ENCODE measurements at places on chromosomes 6 and 20.

DNA sequence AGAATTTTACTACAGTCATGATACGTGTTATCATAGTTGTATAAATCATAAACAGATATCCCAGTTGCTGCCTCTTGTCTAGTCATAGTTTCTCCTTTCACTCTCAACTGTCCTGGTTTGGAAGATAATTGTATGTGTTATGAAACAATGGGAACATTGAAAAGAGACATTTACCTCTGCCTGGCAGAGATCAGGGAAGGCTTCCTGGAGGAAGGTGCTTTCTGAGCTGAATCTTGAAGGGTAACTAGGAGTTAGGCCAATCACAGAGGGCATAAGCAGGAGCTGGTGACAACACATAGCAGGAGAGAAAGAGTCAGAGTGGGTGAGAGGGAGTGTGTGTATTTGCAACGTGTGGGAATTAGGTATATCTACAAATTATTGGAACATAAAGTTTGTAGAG lies 5.4 kb downstream of the ASXL1 start:
- peak overlapping the region; percentile 31 for H3K27ac ChIP-seq
- H3K4me1 ChIP-seq: peaks cover 78% of the 10 kb centered on the region
- no peaks in the 10 kb centered on the region for H3K27me3 ChIP-seq
- no peak overlapping the region for H3K4me3 ChIP-seq
- DNase-seq: no peak

DNA sequence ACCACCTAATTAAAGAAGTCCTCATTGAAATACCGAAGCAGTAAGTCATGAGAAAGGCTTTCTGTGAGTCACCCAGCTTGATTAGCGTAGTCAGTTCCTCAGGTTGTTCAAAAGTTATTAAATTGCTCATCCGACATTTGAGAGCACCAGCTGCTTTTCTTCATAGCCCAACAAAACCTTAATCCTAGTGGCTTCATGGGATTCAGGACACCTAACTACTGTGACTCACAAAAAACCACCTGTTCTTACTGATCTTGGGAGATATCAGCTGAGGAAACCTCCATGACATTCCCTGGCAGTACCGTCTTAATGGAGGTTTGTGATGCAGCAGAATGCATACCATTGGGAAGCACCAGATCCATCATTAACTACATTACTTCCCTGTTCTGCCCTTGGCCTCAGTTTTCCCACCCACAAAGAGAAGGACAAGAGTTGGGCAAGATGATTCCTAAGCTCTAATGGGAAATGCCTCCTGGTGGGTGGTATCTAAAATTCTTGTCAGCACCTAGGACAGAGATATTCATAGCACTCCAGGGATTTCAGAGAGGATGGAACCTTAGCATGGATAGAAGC lies 103.8 kb downstream of the KHDC1L start:
- DNase-seq: no peak
- H3K27me3 ChIP-seq: no peaks in the 10 kb centered on the region
- H3K4me1 ChIP-seq: no peaks in the 10 kb centered on the region

GRCh38 chr6:113649880-113650609 lies 207.1 kb upstream of the MARCKS start:
- no peaks in the 10 kb centered on the region for H3K27me3 ChIP-seq
- H3K4me3 ChIP-seq: peak overlapping the region; percentile 30
- H3K36me3 ChIP-seq: no peaks in the 10 kb centered on the region
- H3K27ac ChIP-seq: no peak overlapping the region
- DNase-seq: no peak
- H3K4me1 ChIP-seq: peaks cover 53% of the 10 kb centered on the region

GRCh38 chr6:19465760-19466159 lies 371.4 kb upstream of the ID4 start:
- no peak for DNase-seq
- no peak overlapping the region for H3K4me3 ChIP-seq
- H3K27me3 ChIP-seq: no peaks in the 10 kb centered on the region
- H3K4me1 ChIP-seq: no peaks in the 10 kb centered on the region
- no peaks in the 10 kb centered on the region for H3K36me3 ChIP-seq
- no peak overlapping the region for H3K27ac ChIP-seq

- H3K36me3 ChIP-seq: no peaks in the 10 kb centered on the region
- no peak overlapping the region for H3K4me3 ChIP-seq
- no peak for DNase-seq
- no peak overlapping the region for H3K27ac ChIP-seq
- H3K4me1 ChIP-seq: peaks cover 6% of the 10 kb centered on the region
- peaks cover 7% of the 10 kb centered on the region for H3K27me3 ChIP-seq
Measured at GRCh38 chr6:27507041-27507956, 34.4 kb upstream of the ZNF184 start.

DNA sequence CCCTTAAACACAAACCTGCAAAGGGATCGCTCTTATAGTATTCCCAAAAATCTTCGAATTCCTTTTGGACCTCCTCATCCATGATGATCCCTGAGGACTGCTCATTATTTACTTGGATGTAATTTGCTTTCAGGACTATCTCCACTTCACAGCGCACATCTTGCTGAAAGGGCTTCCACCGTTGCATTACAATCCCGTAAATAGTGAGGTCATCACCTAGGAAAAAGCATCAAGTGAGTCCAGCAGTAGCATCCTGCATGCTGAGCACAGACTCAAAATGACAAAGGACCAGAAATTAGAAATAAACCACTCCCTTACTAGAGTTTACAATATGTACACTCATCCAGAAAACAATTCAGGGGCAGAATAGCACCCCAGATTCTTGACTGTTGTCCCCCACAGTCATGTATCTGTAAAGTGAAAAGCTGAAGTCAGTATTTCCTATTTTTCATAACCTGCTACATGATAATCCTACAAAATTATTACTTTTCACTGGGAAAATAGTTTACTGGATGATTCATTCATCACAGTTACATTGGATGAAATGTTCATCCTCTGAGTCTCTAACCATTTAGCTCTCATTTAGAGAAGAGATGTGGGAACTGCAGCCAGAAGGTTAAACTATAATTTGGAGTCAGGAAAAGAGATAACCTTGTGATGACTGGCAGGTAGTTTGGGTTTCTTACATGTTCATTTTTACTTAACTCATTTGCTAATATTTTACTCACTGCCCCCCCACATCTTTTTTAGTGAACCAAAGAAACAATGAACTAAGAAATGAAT lies 17.2 kb downstream of the MCM9 start:
- H3K4me1 ChIP-seq: no peaks in the 10 kb centered on the region
- DNase-seq: no peak
- no peak overlapping the region for H3K27ac ChIP-seq
- no peak overlapping the region for H3K4me3 ChIP-seq
- H3K36me3 ChIP-seq: peaks cover 75% of the 10 kb centered on the region

- DNase-seq: no peak
- H3K4me1 ChIP-seq: peaks cover 15% of the 10 kb centered on the region
- no peak overlapping the region for H3K27ac ChIP-seq
- no peak overlapping the region for H3K4me3 ChIP-seq
- H3K36me3 ChIP-seq: no peaks in the 10 kb centered on the region
Measured at GRCh38 chr6:42742116-42742894, 3.6 kb downstream of the TBCC start.

- H3K36me3 ChIP-seq: no peaks in the 10 kb centered on the region
- no peak overlapping the region for H3K4me3 ChIP-seq
- H3K27ac ChIP-seq: no peak overlapping the region
- no peaks in the 10 kb centered on the region for H3K4me1 ChIP-seq
Measured at GRCh38 chr20:60634491-60635172, 617.4 kb upstream of the CDH4 start.
